ENCODE measurements at places on chromosomes 3 and 15. TPM values are rescaled to one million over a fixed set of nuclear protein-coding genes. Genes with fewer than 3 reads are reported as not detected.
A peak's percentile ranks its signal among the peaks of the same experiment; 100 is the strongest.

- DNase-seq = no peak
These were observed 146.9 kb downstream of the CHST2 start for GRCh38 chr3:143266511-143266910.

DNA sequence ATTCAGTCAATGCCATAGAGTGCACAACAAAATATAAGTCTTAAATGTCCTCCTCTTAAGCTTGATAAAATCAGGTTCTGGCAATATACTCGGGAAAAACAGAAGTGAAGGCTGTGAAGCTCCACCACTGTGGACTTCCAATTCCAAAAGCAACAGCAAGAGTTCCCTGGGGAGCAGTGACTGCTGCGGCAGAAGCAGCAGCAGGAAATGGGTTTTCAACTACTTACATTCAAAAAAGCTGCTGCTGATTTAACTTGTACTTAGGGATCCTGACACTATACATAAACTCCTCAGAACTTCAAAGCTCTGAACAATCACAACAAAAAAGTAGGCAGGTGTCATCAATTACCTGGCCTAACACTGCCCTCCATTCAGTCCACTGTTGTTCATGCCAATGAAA, 4.7 kb downstream of the CEP152 start:
- DNase-seq = no peak

GRCh38 chr3:139151530-139151929, 106.8 kb upstream of the PRR23C start:
- DNase-seq = no peak

DNA sequence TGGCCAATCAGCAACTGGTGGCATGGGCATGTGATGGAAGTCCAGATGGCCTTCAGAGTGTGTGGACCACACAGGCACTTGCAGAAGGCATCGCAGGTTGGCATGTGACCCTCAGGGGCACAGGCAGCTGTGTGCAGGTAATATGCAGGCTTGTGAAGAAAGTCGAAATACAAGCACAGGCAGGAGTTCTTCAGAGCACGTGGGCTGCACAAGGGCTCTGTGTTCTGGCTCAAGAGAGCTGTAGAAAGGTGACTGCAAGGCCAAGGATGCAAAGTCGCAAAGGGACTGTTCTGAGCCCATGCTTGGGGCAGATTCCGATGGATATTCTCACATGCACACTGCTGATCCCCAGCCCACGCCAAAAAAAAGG, 8.3 kb downstream of the LRRC2 start:
- no peak for DNase-seq

DNA sequence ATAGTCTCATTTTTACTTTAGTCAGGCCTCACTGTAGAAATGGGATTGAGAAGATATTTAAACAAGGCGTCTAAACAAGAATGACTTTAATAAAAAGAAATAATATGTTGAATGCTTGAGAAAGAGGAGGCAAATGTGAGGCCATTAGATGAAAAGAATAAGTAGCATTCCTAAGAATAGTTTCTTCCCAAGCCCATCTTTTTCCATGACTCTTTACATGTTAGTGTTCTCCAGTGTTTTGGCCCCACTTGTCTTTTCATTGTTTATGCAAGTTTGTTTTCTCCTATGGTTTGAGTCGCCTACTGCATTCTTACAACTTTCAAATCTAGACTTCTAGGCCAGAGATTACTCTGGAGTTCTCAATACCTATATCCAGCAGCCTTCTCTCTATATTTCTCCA, 39.0 kb downstream of the TSC22D2 start:
- no peak for DNase-seq

GRCh38 chr3:171566803-171567422, 106.7 kb upstream of the TNIK start:
- peak; percentile 73 for DNase-seq

GRCh38 chr3:99670556-99670950, 32.2 kb downstream of the COL8A1 start:
- DNase-seq = no peak

DNA sequence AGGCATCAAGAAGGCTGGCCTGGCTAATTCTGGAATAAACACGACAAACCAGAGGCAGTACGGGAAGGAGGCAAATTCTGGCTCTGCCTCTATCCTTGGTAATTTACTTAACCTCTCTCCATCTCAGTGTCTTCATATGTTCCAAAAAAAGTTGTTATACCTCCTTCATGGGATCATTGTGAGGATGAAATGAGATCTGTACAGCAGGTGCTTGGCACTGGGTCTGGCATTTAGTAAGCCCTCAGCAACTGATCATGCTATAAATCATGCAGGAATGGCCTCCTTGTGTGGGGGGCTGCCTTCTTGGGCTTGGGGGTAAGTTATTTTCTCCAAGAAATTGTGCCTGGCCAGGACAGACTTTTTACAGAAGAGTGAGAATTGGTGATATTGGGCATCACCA, 38.3 kb upstream of the TRA2B start:
- no peak for DNase-seq

GRCh38 chr15:25741256-25741580, 121.9 kb downstream of the ATP10A start:
- DNase-seq = no peak

DNA sequence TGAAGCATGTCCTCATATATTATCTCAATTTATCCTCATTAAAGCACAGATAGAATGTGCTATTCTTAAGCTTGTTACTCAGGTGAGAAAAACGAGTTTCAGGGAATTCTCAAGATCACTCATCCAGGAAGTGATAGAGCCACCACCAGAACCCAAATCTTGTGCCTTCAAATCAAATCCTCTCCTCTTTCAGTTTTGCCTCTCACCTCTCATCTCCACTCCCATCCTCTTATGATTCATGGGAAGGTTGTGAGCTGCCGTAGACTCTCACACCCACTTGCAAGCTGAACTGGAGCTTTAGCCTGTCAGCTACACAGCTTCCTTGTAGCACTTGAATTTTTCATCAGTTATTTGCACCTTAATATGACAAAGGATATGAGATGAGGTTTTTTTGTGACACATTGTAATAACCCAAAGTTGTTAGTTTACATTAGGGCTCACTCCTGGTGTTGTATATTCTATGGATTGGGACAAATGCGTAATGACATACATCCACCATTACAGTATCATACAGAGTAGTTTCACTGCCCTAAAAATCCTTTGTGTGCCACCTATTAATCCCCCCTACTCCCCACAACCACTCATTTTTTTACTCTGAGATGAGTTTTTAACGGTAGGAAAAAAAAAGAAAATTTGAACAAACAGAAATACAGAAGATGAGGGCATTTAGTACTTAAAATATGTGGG, 25.7 kb downstream of the GPR15 start:
- no peak for DNase-seq

- DNase-seq = no peak
These were observed 288.2 kb downstream of the EPHA6 start for GRCh38 chr3:97102641-97103040.

DNA sequence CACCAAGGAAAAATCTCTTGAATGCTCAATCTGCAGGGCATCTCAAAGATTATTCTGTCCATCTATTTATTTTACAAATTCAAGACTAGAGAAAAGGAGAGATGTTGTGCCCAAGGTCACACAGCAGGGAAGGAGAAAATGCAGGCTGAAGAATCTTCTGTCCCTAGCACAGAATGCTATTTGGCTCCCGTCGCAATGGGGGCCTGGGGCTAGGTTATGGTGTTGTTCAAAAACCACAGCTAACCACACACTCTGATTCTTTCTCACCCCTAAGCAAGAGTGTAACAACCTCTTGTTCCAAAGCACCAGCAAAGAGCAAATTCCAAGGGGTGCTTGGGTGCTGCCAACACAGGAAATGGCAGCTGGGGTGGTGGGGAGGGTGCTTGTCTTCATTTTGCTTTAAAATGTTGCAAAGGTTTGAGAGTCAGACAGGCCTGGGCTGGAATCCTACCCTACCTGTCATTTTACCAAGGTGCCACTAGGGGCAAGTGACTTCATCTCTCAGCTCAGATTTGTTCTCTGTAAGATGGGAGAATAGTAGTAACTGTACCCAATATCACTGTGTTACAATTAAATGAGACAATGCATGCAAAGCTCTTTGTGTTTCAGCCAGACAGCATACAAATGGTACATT, 112.5 kb downstream of the ADAMTS9 start:
- DNase-seq = no peak

DNA sequence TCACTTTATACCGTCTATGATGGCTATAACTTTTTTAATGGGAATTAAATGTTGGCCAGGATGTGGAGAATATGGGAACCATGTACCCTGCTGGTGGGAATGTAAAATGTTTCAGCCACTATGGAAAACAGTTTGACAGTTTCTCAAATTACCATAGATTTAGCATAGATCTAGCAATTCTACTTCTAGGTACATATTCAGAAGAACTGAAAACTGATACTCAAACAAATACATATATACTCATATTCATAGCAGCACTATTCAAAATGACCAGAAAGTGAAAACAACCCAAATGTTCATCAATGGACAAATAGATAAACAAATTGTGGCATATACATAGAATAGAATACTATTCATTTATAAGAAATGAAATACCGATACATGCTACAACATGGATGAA, 539.4 kb downstream of the IGSF11 start:
- no peak for DNase-seq

- no peak for DNase-seq
These were observed 86.9 kb downstream of the SEMA5B start for GRCh38 chr3:122940628-122941086.

GRCh38 chr15:23616536-23616935, 31.1 kb downstream of the MAGEL2 start:
- DNase-seq = no peak

GRCh38 chr3:85785766-85786165, 827.0 kb downstream of the CADM2 start:
- no peak for DNase-seq

The TRA2B gene
- total RNA-seq = 631 TPM

The PLSCR2 gene
- total RNA-seq = not detected

The TGM4 gene
- not detected for total RNA-seq

The COX5A gene
- 91.8 TPM for total RNA-seq

The ACVR2B gene
- total RNA-seq = 12.7 TPM

The GPR62 gene
- not detected for total RNA-seq

The PLAAT1 gene
- total RNA-seq = not detected

Data from CD4-positive, CD25-positive, alpha-beta regulatory T cell (primary cell).